ENCODE measurements at places on chromosomes 5 and 9.

DNA sequence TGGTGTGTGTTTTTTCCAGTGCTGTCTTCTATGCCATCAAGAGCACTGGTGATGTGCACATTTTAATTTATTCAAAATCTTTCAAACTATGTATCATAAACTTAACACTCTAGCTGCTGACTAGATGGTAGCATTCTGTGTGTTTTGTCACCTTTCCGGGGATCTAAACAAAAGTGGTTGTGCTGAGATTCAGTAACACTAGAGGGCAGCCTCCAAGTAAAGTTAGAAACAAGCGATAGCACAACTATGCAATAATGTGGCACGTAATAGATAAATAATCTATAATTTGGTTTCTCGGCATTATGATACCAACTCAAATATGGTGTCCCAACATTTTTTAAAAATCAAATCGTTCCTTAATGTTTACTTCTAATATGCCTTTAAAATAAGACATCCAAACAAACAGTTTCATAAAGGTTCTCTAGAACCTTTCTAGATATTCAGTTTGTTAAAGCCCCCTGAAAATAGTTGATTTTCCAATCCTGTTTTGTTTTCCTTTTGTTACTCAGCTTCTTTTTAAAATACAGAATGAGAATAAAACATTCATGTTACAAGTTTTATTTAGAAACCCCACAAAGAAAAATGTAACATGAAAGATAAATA lies 16.9 kb downstream of the SEMA6A start:
- no peak for DNase-seq

DNA sequence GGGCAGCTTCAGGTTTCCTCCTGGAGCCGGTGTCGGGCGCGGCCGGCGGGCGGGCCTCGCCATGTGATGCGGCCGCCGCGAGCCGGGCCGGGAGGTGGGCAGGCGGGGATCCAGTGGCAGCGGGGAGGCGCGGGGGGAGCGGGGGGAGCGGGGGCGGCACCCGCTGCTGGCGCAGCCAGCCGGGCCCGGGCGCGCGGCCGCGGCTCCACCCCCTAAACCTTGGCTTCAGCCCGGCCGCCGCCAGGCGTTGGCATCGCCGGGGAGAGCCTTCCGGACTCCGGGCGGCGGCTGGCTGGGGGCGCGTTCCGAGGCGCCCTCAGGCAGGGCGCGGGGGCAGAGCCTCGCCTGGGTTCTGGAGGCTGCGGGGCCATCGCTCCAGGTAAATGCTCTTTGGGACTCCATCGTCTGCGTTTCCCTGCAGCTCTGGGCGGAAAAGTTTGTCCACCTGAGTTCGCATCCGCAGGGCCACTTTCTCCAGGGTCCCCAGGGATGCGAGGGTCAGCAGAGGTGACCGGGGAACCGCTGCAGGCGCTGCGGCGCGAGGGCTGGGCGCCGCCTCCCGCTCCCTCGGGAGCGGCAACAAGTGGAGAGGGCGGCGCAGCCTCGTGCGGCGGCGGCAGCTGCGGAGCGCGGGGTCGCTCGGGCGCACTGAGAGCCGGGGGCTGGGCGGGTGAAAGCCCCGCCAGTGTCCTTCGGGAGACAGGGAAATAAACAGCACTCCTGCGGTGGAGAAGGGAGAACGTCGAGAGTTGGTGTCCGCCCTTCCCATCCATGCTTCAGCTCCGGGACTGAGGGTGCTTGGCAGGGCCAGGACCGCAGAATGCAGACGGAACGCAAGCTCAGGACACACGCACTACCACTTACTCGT lies at the start of gene ARHGEF28:
TSS of gene ARHGEF28 (plus strand) at position 253 of the 868 bp plus-strand sequence. CDS start 58,656 bp downstream, outside the sequence.
- peak; percentile 43 for DNase-seq

DNA sequence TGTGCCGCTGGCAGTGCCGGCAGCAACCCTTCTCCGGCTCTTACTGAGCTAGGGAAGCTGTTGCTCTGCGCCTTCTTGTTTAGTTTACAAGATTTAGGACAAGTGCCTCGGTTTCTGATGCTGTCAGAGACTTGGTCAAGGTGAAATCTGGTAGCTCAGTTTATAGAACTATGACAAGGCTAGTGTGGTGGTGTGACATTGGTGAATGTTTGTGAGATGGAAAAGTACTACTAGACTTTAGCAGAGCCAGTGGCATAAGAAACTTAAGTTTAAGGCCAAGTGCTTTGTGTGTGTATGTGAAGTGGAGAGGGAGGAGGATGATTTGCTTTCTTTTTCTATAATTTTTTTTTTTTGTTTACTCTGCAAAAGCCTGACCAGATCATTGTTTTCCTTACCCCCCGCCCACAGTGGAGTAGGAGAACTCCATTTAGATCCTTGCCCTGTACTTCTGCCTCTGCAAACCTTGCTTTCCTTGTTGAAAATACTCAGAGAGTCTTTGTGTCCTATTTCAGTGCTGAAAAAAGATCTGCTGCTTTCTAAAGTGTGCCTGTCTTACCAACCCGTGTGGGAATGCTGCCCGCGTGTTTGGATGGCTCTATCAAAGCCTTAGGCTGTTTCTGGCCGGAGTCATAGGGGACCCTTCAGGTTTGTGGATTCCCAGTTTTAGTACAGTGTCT lies 75.9 kb downstream of the TRIO start:
- no peak for DNase-seq

DNA sequence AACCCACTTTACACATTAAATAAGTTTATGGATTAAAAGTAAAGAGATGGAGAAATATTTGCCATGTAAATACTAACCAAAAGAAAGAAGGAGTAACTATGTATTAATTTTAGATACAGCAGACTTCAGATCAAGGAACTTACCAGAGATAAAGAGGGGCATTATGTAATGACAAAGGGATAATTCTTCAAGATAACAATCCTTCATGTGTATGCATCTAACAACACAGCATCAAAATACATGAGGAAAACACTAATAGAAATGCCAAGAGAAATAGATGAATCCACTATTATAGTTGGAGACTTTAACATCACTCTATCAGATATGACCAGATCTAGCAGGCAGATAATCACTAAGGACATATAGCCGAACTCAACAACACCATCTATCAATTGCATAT lies 149.8 kb upstream of the ANKRD55 start:
- DNase-seq, result no peak

DNA sequence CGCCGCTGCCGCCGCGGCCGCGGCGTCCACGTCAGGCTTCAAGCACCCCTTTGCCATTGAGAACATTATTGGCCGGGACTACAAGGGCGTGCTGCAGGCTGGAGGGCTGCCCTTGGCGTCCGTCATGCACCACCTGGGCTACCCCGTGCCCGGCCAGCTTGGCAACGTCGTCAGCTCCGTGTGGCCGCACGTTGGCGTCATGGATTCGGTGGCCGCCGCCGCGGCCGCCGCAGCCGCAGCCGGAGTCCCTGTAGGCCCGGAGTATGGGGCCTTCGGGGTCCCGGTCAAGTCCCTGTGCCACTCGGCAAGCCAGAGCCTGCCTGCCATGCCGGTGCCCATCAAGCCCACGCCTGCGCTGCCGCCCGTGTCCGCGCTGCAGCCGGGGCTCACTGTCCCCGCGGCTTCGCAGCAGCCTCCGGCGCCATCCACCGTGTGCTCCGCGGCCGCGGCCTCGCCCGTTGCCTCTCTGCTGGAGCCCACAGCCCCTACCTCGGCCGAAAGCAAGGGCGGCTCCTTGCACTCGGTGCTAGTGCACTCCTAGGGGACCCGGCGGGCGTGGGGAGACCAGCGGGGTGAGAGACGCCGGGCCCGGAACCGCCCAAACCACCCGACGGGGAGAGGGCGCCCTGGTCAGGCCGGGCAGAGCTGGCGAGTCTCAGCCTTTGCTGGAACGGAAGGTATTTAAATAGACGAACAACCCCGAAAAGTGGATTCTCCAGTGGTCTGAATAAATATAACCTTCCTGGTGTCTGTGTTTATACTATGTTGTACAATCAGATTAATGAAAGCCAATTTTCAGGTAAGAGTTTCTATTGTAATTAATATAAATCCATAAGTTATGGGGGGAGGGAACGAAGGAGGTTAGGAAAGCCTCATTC lies 1.2 kb downstream of the FOXB2 start:
- peak; percentile 37 for DNase-seq

- DNase-seq, result no peak
These were observed 141.8 kb upstream of the MAST4 start for GRCh38 chr5:66454186-66455078.

DNA sequence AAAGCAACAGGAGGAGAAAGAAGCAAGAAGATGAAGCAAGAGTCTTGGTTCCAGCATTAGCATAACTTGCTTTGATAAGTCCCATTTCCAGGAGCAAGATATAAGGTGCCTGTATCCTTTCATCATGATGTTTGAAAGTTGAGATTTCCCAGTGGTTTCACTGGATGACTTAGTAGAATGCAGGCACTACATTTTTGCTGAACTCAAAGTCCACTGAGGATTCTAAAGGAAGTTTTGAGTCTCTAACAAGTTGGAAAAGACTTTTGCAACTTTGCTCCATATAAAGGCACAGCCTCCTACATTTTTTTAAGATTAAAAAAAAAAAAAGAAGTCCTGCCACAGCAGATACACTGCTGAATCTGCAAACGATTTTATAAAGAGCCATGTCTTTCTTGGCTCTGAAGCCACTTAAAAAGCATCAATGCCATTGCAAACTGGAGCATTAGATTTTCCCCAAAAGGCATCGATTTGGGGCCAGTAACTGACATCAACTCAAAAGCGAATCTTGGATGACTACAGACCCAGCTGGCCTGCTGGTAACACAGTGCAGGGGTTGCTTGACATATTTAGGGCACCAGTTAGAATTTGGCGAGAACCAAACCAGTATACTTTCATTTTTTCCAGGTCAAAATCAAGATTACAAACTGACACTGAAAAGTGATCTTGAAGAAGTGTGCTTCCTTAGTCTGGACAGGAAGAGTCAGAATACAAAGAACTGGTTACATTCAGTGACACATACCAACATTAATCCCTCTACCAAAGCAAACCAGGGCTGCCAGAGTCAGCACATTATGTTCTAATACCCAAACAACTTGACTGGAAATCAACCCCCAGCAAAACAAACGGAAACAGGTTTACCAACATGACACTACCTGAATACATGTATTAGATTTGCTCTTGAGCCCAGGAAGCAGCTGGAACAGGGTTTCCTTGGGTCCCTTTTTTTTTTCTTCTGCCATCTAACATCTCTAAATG lies 39.1 kb upstream of the KCNV2 start:
- DNase-seq, result no peak

GRCh38 chr5:151492729-151493128 lies 45.3 kb downstream of the SLC36A1 start:
- no peak for DNase-seq

DNA sequence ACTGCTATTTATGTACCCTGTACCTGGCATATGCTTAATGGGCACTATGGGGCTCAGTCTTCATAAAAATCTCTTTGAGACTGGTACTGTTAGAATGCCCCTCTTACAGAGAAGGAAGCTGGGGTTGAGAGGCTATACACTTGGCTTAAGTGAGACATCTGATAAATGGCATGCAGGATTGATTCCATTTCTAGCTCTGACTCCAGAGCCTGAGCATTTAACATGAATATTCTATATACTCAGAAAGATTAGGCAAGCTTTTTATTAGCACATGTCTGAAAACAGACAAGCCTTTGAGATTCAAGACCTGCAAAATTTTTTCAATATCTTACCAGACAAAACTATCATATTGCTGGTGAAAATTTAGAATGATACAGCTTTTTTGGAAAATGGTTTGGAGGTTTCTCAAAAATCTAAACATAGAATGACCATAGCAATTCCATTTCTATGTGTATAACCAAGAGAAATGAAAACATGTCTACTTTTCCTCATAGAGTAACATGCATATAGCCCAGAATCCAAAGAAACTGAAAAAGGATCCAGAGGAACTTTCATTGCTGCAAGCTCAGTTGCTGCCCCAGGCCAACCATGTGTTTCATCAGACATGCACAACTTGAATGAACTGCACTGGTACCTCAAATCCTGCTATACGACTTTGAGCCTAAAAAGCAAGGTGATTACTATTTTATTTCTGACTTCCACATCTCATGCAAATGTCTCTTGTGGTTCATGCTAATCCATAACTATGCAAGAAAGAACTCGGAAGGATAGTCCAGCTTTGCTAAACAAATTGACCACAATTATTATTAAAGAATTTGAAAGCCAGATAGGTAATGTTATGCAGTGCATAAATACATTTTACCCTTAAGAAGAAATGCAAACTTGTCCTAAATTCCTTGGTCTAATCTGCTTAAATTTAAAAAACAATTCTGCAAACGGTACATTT lies 389.0 kb upstream of the GRIA1 start:
- no peak for DNase-seq

- no peak for DNase-seq
These were observed 816.8 kb downstream of the MTRR start for GRCh38 chr5:8685704-8686103.

DNA sequence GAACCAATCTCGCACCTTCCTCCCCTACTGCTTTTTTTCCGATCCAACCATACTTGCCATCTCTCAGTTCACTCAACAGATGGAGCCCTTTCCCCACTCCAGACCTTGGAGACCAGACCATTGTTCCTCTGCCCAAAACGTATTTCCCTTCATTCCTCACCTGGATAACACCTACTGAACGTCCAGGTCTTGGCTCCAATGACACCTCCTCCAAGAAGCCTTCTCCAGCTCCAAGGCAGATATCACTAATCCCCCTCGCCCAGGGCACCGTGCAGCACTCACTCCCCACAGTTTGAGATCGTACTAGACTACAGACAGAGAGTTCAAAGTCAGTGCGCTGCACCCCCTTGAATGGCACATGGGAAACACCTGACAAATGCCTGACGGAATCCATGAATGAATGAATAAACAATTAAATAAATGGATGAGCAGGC lies 47.1 kb upstream of the AKNA start:
- no peak for DNase-seq

DNA sequence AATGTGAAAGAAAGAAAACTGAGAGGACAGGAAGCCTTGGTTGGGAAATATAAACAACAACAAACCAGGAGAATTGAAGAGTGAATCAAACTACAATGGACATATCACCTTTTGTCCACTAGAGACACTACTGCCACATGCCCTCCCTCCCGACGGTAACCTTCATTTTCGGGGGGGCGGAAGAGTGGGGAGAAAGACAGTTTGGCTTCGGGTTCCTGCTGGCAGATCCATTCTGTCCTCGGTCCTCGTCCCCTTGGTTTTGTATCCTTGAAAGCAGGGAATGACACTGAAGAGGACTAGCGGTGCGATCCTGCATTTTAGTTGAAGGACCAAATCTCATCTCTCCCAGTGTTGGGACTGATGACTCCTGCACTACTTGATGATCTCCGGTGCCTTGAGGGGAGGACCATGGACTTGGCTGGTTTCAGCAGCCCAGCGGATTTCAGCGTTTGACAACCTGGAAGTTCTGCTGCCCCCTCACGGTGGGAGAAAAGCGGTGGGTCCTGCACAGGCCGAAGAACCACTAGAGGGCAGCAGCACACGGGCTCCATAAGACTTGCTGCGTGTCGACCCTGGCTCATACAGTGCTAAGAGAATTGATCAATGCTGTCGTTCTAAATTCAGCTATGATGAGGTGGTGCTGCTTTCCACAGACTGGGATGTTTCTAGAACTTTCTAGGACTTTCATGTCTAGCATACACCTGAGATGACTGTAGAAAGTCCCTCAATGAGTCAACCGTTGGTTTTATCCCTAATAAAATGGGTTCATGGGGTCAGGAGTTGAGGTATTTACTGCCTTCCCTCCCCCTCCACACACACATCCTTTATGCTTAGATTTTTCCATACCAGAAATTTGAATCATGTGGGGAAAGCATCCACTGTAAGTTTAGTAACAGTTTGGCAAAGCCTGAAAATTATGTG lies 15.1 kb upstream of the ZNF131 start:
- DNase-seq, result peak; percentile 89

GRCh38 chr5:80149161-80149609 lies 106.7 kb downstream of the SERINC5 start:
- DNase-seq, result no peak

All from activated T-cell treated with anti-CD3 and anti-CD28 coated beads, Interleukin-2, amount 50 U/mL, for 24 hours (primary cell).